ENCODE measurements at places on chromosomes 6 and 20. TPM values are rescaled to one million over a fixed set of nuclear protein-coding genes. Genes with fewer than 3 reads are reported as not detected.

DNA sequence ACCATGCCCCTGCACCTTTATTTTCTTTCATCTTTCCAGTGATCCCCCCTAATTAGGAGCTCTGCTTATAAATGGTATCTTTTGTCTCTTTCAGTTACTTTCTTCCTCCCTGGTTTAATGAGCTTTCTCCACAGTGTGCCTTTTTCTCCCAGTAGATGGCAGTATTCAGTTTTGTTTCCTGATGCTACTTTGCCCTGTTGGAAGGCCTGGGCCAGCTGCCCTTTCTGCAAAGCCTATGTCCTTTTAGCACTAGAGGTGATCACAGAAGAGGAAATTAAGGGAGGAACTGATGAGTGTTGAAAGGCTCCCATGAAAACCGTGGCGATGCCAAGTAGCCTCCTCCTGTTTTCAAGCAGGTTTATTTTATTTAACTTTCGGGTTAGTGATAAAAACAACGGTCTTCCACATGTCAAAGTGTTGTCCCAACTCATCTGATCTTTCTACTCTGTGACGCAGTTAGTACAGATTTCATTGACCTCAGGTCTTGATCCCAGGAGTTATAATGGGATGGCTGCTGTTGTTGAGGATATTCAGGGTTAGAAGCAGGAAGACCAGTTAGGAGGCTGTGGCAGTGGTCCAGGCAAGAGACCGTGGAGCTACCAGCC is 184.2 kb upstream of the BMP2 start:
- DNase-seq, result no peak

TP53TG5 gene
- polyA plus RNA-seq, result 2.2 TPM

- DNase-seq, result no peak
Observed at GRCh38 chr6:101393251-101393828, at the start of gene GRIK2. TSS of gene GRIK2 (plus strand) at chr6:101393708.

DNA sequence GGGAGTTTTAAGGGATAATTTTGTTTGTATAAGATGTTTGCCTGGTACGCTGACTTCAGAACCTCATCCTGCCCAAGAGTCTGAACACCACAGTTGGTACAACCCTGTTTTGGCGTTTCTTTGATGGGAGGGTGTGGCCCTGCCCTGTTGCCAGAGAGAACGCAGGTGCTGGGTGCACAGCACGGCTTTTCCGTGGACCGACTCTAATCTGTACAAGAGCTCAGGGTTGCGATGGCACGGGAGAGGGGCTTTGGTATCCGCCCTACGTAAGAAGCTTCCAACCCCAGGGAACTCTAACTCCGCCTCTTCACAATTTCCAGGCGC is 1.3 kb downstream of the CYP24A1 start:
- DNase-seq, result no peak

DNA sequence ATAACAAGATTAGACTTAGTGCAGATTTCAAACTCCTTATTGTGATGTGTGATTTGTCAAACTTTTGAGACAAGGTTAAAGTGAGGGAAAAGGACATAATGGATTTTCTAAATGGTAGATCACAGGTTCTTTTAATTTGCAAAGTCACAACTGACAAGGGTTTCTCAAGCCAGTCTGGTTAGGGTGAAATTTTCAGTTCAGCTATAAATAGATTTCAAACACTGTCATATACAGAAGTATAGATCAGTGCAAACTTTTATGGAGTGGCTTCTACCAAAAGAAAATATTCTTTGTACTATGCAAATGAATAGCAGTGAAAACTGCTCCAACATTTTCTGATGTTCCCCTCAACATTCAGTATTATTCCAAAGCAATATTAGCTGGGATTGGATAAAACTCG is 337.1 kb upstream of the MAN1A1 start:
- no peak for DNase-seq

GRCh38 chr6:120954111-120954510 is 380.2 kb downstream of the TBC1D32 start:
- DNase-seq, result no peak

SMOC2 gene
- polyA plus RNA-seq, result 18.9 TPM

- no peak for DNase-seq
Observed at GRCh38 chr20:5864873-5865587, 85.3 kb downstream of the TRMT6 start.

DSP gene
- polyA plus RNA-seq, result 84.1 TPM

GRCh38 chr6:154805288-154805911 is 72.2 kb downstream of the SCAF8 start:
- DNase-seq, result no peak

GRCh38 chr6:22328474-22328873 is 31.6 kb upstream of the PRL start:
- no peak for DNase-seq

MEP1A gene
- not detected for polyA plus RNA-seq

FAXC gene
- polyA plus RNA-seq, result 5.1 TPM

DNA sequence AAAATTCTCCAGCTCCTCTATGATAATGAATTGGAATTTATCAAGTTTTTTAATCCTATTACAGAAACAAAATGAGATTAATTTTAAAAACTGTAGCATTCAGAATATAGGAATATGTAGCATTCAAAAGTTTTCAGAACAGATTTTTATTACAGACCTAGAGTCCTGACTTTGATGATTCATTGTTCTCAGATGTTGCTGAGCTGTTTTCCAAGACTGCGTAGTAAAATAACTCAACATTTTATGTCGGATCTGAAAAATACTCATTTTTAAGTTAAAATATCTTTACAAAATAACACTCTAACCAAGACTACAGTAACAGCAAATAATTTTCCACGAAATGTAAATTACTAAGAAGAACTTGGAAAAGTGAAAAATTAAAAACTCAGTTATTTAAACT is 67.1 kb downstream of the SYCP2 start:
- no peak for DNase-seq

DNA sequence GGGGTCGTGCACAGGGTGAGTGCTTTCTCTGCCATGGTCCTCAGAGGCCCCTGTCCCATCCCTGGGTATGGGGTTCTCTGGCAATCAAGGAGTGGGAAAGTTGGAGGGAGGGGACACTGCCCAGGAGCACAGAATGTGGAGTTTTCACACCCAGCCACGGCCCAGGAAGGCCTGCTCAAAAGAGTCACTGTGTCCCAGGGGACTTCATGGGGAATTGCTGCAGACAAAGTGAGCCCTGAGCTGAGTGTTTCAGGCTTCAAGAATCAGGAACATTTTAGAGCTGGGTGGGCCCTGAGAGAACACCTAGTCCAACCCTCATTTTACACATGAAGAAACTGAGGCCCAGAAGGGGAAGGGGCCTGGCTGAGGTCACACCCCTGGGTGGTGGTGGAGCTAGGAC is 5.7 kb downstream of the MAPK13 start:
- no peak for DNase-seq

GRCh38 chr6:94074764-94075163 is 655.4 kb upstream of the EPHA7 start:
- no peak for DNase-seq

DNA sequence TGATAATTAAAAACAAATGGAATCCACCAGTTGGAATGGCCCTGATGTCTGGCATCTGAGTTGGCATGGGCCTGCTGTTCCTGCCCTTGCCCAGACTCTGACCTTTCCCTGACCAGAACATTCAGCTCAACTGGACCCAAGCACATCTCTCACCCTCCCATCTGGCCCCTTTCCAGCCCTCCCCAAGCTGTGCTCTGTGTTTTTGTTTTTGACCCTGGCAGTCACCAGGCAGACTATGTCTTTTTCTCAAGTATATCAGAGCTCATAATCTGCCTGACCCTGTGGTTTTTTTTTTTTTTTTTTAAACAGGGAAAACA is 117.6 kb downstream of the TRDN start:
- DNase-seq, result no peak

- DNase-seq, result no peak
Observed at GRCh38 chr6:147194652-147195411, 9.4 kb upstream of the STXBP5 start.

DNA sequence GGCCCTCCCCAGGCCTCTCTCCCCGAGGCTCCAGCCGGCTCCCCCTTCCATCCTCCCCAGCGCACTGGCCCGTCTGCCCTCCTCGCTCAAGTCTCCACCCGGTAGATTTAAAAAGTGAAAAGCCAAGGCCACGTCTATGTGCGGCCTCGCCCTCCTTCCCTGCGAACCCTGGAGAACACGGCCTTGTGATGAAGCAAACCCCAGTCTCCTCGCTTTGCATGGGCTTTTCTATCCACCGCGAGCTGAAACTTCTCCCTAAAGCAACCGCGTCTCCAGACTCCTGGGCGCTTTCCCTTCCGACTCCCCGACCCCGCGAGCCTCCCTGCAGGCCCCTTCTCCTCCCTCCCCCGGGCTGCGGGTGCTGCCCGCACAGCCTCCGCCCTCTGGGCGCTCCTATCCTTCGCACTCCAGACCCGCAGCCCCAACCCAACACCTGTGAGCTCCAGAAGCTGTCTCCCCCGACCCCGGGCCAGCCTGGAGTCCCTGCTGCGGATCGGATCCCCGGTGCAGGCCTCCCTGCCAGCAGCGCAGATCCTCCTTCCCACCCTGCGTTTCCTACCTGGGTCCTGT is 265.2 kb upstream of the QKI start:
- DNase-seq, result no peak

DNA sequence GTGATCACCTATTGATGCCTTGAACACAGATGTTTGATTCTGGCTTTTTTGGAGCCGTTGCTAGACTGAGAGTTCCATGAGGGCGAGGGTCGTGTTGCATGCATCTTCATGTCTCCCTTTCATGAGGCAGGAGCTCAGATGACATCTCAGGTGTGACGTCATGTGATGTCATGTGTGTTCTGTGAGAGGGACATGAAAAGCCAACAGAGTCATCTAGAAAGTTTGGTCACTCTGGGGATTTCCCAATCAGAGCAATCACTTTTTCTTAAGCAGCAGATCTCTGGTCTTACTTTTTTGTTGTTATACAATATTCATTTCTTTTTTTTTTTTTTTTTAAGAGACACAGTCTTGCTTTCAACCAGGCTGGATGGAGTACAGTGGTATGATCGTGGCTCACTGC is 411.8 kb downstream of the PREX1 start:
- no peak for DNase-seq

DNA sequence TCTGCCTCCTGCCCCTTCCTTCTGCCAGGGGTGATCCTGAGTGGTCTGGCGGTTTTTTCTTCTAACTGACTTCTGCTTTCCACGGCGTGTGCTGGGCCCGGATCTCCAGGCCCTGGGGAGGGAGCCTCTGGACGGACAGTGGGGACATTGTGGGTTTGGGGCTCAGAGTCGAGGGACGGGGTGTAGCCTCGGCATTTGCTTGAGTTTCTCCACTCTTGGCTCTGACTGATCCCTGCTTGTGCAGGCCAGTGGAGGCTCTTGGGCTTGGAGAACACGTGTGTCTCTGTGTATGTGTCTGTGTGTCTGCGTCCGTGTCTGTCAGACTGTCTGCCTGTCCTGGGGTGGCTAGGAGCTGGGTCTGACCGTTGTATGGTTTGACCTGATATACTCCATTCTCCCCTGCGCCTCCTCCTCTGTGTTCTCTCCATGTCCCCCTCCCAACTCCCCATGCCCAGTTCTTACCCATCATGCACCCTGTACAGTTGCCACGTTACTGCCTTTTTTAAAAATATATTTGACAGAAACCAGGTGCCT is 10.2 kb downstream of the SLC29A1 start:
- no peak for DNase-seq

DNA sequence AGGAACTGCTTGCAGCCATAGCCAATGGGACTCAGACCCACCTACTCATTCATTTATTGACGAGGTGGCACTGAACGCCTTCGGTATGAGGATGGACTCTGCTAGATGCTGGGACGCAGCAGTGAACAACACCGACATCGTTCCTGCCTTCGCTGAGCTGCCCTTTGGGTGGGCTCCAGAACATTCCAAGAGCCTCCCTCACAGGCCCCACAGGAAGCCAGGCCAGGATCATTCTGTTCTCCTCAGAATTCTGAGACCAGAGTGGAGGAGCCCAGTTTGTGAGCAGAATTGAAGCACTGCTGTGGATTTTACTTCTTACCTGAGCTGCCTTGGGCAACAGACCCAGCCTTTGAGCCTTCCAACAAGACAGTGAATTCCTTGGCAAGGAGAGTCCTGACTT is 82.1 kb downstream of the KCNB1 start:
- DNase-seq, result no peak

GRCh38 chr6:50661636-50662035 is 51.7 kb upstream of the TFAP2D start:
- no peak for DNase-seq

ADAM33 gene
- 7.6 TPM for polyA plus RNA-seq

RAB23 gene
- 44.5 TPM for polyA plus RNA-seq

All from left renal cortex interstitium (tissue), 4 donors.